ENCODE measurements at places on chromosomes 2 and 18.

- no peak for DNase-seq
Measured at GRCh38 chr2:223856584-223856983, 19.2 kb upstream of the AP1S3 start.

DNA sequence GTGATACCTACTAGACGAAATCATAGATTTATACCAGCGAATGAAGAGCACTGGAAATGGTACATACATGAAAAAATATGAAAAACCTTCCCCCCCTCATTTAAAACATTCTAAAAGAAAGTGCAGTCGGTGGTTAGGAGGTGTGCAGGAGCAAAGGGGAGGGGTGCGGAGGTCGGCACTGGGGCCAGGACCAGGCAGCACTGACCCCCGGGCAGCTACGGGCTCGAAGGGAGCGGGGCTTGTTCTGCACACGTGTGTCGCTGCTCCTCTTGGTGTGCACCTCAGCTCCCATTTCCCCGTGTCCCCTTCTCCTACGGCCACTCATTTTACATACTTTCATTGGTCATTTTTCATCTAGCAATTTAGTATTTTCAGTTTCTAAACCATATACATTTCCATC, 89.0 kb downstream of the LAMA1 start:
- DNase-seq = no peak

- no peak for DNase-seq
Measured at GRCh38 chr2:189483571-189483970, 42.3 kb downstream of the WDR75 start.

DNA sequence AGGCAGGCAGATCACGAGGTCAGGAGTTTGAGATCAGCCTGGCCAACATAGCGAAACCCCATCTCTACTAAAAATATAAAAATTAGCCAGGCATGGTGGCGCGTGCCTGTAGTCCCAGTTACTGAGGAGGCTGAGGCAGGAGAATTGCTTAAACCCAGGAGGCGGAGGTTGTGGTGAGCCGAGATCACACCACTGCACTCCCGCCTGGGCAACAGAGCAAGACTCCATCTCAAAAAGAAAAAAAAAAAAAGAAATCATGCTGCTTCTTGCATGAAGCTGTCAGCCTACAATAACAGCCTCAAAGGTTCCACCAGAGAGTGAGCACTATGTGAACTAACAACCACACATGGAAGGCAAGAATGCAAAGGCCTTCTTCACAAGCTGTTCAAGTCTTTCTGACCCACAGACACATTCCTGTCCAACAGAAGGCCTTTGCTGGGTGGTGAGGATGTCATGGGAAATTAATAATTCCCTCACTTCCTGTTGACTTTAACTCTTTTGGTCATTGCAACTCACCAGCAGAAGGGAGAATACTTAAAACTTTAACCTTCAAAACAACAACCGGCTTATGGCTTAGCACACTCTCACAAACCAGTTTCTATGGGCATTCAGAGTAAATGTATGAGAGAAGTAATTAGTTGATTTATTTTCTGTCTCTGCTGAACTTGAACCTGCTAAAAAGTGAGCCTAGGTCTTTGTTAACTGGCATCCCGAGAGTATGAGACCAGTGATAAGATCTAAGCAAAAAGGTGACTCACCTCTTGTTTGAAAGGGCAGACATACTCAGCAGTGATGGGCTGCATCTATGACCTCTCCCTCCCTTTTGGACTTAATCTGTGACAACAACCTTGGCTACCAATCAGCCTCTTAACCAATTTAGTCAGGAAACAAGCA, 11.8 kb downstream of the PLEKHM3 start:
- no peak for DNase-seq

GRCh38 chr2:134336352-134336751, 82.5 kb downstream of the MGAT5 start:
- no peak for DNase-seq
